Right forelimb (tissue), 1 donor: ENCODE measurements at places on chromosomes 7 and 10.

DNA sequence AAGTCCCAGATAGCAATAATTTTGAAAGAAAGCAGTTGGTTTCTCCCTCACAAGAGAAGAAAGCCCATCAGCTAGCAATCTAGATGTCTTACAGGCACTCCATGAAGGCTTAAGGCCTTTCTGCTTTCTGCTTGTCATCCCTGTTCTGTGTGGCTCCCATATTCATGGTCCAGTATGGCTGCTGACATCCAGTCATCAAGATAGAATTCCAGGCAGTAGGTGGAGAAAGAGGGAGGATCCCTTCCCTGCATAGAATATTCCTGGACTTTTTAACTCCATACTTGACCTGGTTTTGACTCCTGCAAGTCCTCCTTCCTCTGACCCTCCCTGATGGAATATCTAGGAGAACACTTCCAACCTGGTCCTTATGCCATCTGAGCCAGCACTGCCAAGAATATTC is 389.9 kb upstream of the AKR1E2 start:
- no peak for DNase-seq

DNA sequence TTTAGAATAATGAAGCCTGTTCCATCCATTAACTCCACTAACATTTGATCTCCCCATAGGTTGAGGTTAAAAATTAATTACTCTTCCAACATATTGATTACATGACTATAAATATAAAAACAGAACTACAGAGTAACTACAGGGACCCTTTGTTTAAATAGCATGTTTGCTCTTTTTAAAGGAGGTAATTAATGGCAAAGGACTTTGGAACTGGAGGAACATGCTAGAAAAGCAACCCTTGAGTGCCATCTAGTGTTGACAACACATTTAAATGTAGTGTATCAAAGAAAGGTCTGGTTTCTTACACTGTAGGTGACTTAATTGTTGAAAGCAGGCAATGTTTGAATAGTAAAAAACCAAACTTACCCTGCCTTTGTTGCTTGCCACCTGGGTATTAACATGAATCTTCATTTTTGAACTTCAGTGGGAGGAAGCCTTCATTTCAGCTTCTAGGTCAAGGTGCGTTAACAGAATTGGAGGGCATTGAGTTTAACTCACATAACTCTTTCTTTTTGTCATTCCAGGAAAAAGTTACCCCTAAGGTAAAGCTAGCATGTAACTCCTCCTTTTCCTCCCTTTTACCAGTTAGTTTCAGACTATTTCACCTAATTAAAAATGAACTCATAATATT is 52.6 kb upstream of the CAPZA2 start:
- DNase-seq = no peak

GRCh38 chr10:94916423-94916822 is 22.0 kb upstream of the CYP2C9 start:
- no peak for DNase-seq

- no peak for DNase-seq
Measured at GRCh38 chr7:11751315-11751714, 80.7 kb downstream of the THSD7A start.

- DNase-seq = no peak
Measured at GRCh38 chr7:101739775-101740398, 77.5 kb upstream of the CUX1 start.

- no peak for DNase-seq
Measured at GRCh38 chr7:132145063-132145462, 431.2 kb downstream of the PLXNA4 start.

GRCh38 chr10:74981831-74982633 is 129.4 kb upstream of the SAMD8 start:
- DNase-seq = peak; percentile 55

DNA sequence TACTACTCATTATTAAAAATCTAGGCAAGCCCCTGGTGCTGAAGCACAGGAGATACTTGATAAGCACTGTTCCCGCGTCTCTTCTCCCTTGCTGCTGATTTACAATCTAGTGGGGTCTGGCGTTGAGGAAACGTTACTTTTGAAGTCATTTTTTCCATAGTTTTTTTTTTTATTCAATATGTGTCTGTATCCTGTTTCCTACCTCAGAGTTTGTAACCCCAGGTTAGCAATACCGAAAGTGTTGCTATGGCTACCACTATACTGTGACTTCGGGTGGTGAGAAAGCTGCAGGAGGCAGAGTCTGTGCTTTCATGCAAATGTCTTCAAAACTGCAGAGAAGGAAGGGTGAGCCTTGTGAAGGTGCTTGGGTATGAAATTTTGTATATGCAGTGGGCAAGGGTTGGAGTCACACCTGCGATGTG is 458.8 kb upstream of the GHITM start:
- DNase-seq = no peak

DNA sequence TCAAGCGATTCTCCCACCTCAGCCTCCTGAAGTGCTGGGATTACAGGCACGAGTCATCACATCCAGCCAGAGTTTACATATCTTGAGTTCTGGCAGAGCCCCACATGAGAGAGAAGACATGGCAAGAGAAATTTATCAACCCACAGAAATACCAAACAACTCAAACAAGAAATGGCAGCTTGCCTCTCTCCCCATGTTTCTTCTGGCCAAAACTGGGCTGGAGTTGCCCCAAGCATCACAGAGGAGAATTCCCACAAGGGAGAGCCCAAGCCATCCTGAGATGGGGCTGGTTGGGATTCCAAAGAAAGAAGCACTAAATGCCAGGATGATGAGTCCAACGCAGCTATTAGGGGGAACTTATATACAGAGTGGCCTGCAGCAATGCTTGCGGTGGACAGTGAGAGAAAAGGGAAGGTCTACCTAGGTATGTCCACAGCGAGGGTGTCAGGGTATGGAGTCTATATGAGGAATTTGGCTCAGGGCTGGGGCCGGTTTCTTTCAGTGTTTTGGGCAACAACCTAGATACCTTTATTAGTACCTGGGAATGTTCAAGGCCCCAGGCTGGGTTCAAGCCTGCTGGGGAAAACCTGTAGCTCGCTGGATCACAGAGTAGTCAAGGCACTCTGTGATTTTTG is 14.5 kb upstream of the PAX4 start:
- DNase-seq = no peak

GRCh38 chr10:91043173-91043910 is 122.5 kb upstream of the ANKRD1 start:
- DNase-seq = no peak

GRCh38 chr7:100431286-100431735 is 1.7 kb downstream of the MEPCE start:
- no peak for DNase-seq

DNA sequence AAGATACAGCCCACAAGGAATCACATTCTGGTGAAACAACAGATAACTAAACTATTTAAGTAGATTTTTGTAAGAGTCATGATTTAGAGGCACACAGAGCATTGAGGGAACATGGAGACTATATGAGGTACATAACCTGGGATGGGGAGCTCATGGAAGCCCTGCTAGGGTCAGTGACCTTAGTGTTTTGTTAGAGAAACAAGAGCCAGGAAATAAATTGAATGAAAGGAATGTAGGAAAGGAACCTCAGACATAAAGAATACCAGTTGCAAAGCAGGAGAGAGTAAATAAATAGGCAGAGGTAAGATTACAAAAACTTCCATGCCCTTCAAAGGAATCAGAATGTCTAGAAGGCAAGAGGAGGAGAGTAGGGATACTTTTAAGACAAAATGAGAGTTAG is 1076.9 kb downstream of the CNTNAP2 start:
- DNase-seq = no peak

GRCh38 chr10:16894821-16895220 is 77.6 kb upstream of the RSU1 start:
- no peak for DNase-seq

DNA sequence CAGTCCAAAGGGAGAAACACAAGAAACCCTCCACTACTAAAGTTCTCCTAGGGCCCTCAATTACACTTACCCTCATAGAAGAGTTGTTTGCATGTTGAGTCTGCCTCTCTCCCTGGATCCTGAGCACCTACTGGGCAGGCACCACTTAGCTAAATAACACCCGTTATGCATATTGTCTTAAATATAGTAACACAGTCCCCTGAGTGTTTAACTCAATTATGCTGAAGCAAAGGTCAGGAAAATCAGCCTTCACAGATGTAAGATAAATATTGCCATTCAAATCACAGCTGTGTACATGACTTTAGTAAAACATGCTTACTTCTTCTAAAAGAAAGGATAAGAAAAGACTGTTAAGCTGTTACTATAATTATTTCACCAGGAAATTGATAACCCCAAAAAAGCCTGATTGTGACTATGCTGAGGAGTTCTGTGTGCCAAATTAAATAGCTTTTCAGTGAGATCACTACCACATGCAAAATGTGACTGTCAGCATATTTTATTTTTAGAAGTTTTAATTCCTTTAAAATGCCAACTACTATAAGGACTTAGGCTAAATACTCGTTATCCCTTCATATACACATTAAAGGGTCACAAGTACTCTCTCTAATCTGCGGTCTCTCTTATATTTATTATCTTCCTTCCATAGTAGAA is 733.9 kb upstream of the PHF14 start:
- DNase-seq = no peak

- DNase-seq = no peak
Measured at GRCh38 chr7:51055039-51055840, 261.4 kb downstream of the COBL start.

- DNase-seq = no peak
Measured at GRCh38 chr7:82284936-82285519, 158.5 kb downstream of the CACNA2D1 start.

DNA sequence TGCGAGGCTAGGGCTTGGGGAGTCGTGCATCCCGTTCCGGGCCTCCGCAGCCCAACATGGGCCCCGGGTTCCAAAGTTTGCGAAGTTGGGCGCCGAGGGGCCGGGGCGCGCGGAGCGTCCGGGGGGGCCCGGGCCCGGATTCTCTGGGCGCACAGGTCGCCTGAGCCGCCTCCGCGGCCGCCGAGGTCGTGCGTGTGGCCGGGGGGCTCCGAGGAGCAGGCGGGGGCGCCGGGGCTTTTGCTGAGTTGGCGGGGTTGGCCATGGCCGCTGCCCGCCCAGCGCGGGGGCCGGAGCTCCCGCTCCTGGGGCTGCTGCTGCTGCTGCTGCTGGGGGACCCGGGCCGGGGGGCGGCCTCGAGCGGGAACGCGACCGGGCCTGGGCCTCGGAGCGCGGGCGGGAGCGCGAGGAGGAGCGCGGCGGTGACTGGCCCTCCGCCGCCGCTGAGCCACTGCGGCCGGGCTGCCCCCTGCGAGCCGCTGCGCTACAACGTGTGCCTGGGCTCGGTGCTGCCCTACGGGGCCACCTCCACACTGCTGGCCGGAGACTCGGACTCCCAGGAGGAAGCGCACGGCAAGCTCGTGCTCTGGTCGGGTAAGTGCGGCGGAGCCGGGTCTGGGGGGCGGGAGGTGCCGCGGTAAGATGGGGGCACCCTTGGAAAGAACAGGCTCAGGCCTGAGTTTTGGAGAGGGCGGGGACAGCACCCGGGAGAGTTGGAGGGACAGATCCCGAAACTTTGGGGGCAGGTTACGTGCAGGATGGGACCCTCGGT is 643 bp downstream of the SMO start:
- peak; percentile 63 for DNase-seq

DNA sequence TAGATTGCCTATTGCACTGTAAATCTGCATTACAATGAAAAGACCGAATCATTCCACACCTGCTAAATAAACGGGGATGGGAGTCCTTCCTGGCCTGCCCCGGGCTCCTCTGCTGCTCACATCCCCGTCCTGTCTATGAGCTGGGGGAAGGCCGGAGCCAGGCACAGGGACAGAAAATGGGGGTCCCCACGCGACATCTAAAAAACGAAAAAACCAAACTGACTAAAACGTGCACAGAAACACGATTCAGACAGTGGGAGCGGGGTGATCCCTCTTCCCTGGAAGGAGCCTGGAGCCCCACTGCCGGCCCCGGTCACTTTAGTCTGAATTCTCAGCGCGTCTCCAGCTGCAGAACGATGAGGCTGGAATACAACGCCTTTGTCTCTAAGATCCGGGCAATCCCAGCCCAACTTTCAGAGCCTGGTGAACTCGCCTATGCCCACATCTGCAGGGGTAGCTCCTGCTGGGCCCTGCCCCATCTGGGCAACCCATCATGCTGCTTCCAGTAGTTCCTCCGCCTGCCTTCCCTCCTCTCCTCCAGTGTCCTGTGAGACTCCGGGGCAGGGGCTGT is 78.0 kb downstream of the ADARB2 start:
- DNase-seq = no peak

DNA sequence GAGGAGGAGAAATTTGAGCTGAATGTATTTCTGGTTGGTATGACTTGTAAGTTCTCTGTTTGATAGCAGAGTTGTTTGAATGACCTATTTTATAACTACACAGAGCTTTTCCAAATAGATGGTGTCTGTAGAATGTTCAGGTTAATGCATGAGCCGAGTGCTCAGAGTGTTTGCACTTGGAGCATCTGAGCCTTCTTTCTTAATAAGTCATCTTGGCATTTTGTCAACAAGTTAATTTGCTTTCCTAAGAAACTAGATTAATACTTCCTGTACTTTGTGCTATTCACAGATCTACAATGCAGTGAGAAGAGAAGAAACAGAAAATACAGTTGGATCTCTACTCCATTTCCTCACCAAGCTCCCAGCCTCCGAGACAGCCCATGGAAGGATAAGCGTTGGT is 138.2 kb downstream of the PLCE1 start:
- no peak for DNase-seq

DNA sequence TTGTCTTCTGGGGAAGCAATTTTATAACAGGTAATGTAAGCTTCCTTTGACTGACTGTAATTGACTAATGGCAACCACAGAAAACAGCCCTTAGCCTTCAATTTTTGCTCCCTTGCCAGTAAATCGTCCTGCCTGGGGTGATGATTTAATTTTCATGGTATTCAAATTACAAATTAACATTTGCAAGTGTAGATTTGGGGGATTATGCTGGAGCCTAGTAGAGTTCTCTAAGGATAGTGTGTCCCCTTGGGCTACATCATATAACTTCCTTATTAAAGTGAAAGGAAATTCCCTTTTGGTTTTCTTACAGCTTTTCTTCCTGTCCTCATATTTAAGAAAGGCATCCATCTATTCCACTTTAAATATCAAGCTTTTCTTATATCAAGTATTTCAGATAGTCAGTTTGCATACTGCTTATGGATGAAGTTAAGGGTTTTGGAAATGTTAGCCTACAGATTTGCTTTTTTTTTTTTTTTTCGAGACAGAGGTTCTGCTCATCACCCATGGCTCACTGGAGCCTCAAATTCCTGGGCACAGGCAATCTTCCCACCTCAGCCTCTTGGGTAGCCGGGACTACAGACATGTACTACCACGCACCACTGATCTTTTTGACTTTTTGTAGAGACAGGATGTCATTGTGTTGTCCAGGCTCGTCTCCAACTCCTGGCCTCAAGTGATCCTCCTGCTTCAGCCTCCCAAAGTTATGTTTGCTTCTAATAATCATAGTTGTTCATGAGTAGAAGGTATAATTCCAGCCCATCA is 35.9 kb upstream of the HDAC9 start:
- DNase-seq = no peak

GRCh38 chr10:26057466-26057865 is 123.4 kb downstream of the MYO3A start:
- DNase-seq = no peak

DNA sequence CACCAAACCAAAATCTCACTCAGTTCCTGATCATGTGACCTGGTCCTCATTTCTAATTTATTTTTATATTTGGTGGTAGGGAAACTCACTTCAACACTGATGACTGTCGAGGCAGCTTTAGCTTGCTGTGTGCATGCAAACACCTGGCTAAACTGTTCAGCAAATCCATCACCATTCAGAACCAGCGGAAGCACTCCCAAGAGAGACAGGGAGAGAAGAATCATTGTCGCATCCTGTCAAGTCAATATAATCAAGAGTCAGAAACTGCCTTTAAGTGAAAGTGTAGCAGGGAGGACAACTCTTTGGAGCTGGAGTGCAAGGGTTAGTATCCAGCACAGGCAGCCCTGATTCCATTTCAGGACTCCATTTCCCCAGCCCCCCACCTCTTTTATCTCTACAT is 300.7 kb downstream of the XPNPEP1 start:
- no peak for DNase-seq
